Spinal cord (tissue), 10 donors: ENCODE measurements at places on chromosomes 3 and 15. TPM values are rescaled to one million over a fixed set of nuclear protein-coding genes. Genes with fewer than 3 reads are reported as not detected.

GRCh38 chr3:193744822-193745684, 152.0 kb downstream of the OPA1 start:
- no peak for DNase-seq
- H3K4me1 ChIP-seq = peaks cover 10% of the 10 kb centered on the region

DNA sequence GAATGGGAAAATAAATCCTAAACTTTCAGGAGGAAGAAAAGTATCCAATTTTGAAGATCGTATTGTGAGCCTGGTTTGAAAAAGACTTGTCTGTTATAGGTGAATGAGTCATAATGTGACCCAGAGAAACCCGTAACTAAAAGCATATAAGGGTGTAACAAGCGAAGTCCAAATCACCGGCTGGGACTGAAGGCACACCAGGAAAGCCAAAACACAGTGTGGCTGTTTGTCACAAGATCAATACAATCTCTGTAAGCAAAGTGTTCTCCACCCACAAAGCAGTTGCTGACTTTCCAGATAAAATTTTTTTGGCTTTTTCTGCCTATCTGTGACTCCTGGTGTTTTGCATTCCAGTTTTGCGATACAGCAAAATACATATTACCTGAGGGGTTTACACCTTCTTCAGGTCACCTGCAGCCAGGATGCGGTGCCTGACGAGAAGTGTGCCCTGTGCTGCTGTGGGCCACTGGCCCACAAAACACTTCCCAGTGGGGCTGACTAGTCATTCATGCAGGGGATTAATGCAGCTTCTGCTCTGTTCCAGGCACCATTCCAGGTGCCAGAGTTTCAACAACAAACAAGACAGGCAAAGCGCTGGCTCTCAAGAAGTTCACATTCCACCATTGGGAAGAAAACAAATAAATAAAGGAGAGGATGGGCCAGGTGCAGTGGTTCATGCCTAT, 14.4 kb downstream of the HES1 start:
- no peak overlapping the region for H3K27ac ChIP-seq
- no peaks in the 10 kb centered on the region for H3K36me3 ChIP-seq
- no peaks in the 10 kb centered on the region for H3K27me3 ChIP-seq
- no peak overlapping the region for H3K4me3 ChIP-seq
- DNase-seq = no peak
- H3K4me1 ChIP-seq = peaks cover 19% of the 10 kb centered on the region

- no peak overlapping the region for H3K4me3 ChIP-seq
- no peak overlapping the region for H3K27ac ChIP-seq
- peaks cover 2% of the 10 kb centered on the region for H3K27me3 ChIP-seq
- peaks cover 12% of the 10 kb centered on the region for H3K4me1 ChIP-seq
- no peaks in the 10 kb centered on the region for H3K36me3 ChIP-seq
These were observed 3.5 kb upstream of the FAM81A start for GRCh38 chr15:59434481-59434880.

- H3K4me3 ChIP-seq = no peak overlapping the region
- H3K4me1 ChIP-seq = no peaks in the 10 kb centered on the region
- H3K27me3 ChIP-seq = no peaks in the 10 kb centered on the region
These were observed 817.4 kb upstream of the LMCD1 start for GRCh38 chr3:7684182-7684715.

CLDN18 gene
- total RNA-seq = 0.20 TPM

- H3K4me3 ChIP-seq = no peak overlapping the region
- H3K27ac ChIP-seq = peak overlapping the region; percentile 73
- H3K4me1 ChIP-seq = peaks cover 47% of the 10 kb centered on the region
- peaks cover 4% of the 10 kb centered on the region for H3K27me3 ChIP-seq
- DNase-seq = no peak
These were observed 4.4 kb upstream of the SNX22 start for GRCh38 chr15:64146885-64147681.
